ENCODE measurements at places on chromosomes 4 and X. TPM values are rescaled to one million over a fixed set of nuclear protein-coding genes. Genes with fewer than 3 reads are reported as not detected.

DNA sequence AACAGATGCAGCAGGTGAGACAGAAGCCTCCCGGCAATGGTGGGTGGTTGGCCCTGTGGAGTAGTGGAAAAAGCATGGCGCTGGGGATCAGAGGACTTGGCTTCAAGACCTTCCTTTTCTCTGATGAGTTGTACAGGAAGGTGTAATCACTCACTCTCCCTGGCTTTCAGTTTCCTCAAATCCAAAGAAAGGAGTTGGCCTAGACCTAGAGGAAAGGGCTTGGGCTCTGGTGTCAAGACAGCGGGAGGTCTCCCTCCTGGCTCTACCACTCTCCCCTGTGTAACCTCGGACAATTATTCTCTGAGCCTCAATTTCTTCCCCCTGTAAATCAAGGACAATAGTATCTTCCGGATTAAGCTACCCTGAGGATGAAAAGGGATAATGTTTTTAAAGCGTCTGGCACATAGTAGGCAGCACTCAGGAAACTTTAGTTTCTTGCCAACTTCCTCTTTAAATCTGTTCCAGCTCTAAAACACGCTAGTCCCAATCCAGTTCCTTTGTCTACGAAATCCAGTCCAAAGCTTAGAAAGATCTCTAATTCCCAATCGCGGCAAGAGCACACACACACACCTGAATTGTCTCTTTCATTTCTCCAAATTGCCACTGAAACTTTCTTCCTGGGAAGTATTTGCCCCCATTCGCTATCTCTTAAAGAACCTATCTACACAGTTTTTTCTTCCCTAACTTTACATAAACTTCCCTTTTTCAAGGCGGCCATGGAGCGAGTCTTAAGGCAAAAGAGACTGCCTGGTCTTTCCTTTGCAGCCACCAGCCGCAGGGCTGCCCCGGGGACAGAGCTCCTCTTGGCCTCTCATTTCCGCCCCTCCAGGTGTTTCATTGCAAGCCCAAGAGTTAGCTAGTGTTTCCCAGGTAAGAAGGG is 29.9 kb upstream of the GPC4 start:
- no peak for DNase-seq

- DNase-seq: no peak
Observed at GRCh38 chr4:81881855-81882621, 410.3 kb upstream of the RASGEF1B start.

Gene GPRIN3
- 102 TPM for total RNA-seq

GRCh38 chrX:148385471-148385870 is 114.9 kb upstream of the AFF2 start:
- DNase-seq: no peak

- DNase-seq: no peak
Observed at GRCh38 chrX:46582966-46583365, 9.4 kb downstream of the CHST7 start.

- no peak for DNase-seq
Observed at GRCh38 chr4:102535398-102536082, 34.4 kb downstream of the NFKB1 start.

Gene VCX
- not detected for total RNA-seq

Gene TGIF2LX
- total RNA-seq: not detected

DNA sequence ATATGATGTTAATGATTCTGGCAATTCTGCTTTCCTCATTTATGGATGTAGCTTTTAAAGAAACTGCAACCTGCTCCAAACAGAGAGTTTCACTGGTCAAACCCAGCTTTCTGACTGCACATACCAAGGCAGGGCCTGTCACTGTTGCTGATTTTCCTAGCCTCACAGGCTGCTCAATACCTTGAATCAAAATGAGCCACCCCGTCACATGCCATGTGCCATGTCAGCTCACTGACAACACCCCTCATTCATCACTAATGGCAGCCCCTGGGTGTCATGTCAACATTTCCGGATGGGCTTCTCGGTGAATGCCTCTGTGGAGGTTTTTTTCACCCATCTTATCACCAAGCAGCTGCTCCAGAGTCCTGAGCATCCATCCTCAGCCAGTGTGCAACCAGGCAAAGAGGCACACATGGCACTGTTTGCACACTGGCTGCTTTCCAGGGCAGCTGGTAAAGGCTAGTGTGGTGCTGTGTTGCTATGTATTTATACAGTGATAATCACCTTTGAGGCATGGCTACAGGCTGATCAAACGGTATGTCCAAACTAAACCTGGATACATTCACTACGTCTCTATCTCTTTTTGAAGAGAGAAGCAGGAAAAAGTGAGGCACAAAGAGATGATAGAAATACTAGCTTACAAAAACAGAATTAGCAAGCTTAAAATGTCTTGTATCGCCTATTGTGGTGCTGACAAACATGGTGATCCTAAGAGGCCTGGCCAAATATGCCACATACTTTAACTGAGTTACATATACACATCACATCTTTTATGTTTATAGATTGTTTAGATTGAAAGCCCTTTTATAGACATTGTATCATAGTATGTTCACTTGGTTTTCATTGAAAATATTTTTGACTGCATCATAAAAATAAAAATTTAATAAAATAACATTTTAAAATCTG is 94.6 kb upstream of the INPP4B start:
- no peak for DNase-seq

GRCh38 chr4:54942721-54943120 is 182.7 kb downstream of the KDR start:
- DNase-seq: peak; percentile 25

Gene LRAT
- not detected for total RNA-seq

GRCh38 chr4:181777518-181777917 is 465.7 kb upstream of the TENM3 start:
- DNase-seq: no peak

DNA sequence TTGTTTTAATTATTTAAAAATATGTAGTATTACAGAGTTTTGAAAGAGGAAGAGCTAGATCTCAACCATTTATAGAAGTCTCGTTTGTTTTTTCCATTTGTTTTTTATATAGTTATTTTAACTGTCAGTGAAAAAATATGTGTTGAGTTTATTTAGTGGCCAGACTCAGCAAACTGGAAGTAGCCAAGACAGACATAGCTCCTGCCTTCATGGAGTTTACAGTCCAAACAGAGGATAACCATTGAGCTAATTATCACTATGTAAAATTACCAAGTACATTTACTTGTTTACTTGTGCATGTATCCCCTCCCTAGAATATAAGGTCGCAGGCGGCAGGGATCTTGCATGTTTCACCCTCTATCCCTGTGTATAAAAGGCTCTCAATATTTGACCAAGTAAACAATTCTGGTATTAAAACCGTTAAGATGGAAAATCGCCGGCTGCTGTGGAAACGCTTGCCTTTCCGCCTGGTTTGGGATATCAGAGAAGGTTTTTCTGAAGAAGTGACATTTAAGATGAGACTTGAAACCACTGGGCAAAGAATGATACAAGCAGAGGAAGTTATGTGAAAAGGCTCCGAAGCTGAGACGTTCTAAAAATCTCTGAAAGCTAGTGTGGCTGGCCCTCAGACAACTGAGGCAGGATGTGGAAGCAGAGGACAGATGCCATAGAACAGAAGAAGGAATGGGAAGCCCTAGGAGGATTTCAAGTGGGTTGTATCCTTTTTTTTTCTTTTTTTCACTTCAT is 1.3 kb upstream of the CCNI start:
- DNase-seq: peak; percentile 19

GRCh38 chrX:66914080-66914479 is 275.2 kb upstream of the EDA2R start:
- DNase-seq: no peak

DNA sequence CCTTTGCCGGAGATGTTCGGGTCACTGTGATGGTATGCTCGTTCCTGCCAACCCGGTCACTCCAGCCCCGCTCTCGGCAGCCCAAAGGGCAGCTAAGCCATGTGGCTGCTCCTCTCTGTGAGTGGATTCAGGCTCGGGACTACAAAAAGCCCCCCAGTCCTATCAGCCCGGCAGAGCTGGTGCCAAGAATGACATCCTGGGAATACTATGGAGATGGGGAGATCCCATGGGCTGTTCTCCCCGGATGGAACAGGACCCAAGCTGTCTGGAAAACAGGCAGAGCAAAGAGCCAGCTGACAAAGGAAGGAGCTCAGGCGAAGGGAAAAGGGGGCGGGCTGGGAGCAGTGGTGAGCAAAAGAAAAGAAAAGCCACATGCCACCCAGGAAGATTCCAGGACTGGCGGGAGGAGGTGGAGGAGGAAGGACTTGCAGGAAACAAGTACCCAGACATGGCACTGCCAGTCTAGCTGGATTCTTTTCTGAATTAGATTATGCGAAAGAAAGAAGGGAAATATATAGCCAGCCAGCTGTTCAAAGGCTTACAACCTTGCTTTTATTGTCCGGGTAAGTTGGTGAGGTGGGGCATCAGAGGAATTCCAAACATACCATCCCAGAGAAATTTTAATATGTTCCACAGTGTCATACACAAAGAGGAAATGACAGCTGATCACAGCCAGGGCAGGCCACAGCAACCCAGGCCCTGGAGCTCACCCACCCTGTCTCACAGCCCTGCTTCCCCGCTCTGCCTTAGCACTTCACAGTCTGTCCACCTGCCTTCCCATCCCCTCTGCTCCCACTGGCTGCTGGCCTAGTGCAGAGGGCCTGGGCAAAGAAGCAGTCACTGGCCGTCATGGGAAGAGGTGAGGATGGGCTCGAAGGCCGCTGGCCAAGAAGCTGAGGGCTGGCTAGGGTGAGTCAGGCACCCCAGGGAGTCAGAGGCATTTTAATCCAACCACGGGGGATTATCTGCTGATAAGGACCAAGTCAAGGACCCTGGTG is 3.4 kb downstream of the NDP start:
- DNase-seq: no peak

Gene CT83
- total RNA-seq: not detected

GRCh38 chrX:43973249-43974099 is at the start of gene NDP:
Gene NDP (minus strand): TSS chrX:43973390. CDS start chrX:43958645, 14,745 bp downstream.
- DNase-seq: no peak

GRCh38 chr4:74366367-74366911 is 1.5 kb downstream of the EREG start:
- no peak for DNase-seq

- no peak for DNase-seq
Observed at GRCh38 chr4:185966997-185967775, 101.8 kb upstream of the TLR3 start.

DNA sequence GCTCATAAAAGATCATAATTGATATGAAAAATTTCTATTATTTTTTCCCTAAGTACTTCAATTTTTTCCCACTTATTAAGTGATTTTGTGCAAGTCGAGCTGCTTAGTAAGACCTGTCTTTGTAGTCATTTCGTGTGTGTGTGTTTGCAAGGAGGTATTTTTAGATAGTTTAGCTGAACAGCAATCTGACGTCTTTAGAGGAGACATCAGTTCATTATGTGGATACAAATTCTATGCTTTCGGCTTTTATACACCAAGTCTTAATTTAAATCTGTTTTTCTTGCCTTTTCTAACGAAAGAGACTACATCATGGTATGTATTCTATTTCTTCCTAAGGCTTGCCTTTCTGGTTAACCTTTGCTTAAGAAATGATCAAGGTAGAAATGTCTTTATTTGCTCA is 179.4 kb downstream of the RAPGEF2 start:
- DNase-seq: no peak

DNA sequence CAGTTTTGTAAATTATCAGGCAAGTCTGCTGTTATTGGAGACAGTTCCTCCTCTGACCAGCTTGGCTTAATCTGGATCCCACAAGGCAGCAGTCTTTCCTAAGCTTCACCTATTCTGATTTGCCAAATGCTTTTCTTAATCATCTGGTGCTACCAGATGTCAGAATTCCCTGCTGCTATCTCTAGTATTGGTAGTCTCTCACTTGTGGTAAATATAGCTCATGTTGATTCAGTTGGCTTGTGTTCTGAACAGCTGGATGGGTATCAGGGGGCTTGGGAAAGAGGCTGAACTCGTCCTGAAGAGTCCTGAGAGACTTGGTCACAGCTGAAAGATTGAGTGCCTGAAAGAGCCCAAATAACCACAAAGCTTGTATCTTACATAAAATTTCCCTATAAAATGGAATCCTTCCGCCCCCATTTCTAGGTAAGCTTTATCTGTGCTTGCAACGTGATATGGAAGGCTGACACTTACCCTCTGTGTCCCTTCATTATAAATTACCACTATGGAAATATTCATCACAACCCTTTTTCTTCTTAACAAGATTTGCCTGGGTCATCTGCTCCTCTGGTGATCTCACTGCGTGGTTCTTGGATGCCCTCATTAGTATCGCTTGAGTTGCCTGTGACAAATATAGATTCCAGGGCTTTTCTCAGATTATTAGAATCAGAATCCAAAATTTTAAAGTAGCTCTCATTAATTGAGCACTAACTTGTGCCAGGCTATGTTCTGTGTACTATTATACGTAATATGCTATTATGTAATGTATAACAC is 104.1 kb upstream of the GPRIN3 start:
- no peak for DNase-seq

Gene TRIM75
- total RNA-seq: not detected

DNA sequence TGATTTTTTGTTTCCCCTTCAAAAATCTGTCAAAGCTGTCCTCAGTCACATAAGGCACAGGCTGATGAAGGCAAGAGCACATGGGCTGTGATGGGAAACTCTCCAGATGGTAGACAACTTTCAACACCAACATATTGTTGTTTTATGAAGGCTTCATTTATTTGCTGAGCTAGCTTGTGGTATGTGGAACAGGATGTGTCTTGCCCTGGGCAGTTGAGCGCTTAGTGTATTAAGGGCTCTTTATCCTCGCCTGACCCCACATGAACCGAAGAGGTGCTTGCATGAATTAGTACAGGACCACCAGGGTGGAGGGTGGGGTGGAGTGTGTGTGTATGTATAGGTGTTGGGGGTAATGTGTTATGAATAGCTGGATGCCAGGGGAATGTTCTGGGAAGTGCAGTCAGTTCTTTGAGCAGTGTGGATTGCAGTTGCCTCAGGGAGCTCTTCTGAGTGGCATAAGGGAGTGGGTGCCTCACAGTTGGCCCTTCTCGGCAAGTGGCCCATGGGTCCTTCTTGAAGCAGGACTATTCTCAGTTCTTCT is 103.1 kb downstream of the PHEX start:
- no peak for DNase-seq

Data from activated CD4-positive, alpha-beta memory T cell treated with anti-CD3 and anti-CD28 coated beads, Interleukin-2, amount 10 ng/mL, durations not matched to agents 7 days and 5 days (primary cell).